ENCODE measurements at places on chromosomes 3 and 15.

GRCh38 chr3:69306239-69307185, 79.4 kb downstream of the FRMD4B start:
- DNase-seq, result peak; percentile 26

- no peak for DNase-seq
Measured at GRCh38 chr15:100651253-100651652, 48.9 kb downstream of the ASB7 start.

- DNase-seq, result no peak
Measured at GRCh38 chr15:94792196-94792595, 560.8 kb downstream of the MCTP2 start.

GRCh38 chr3:54427941-54428871, 305.9 kb downstream of the CACNA2D3 start:
- DNase-seq, result peak; percentile 70

DNA sequence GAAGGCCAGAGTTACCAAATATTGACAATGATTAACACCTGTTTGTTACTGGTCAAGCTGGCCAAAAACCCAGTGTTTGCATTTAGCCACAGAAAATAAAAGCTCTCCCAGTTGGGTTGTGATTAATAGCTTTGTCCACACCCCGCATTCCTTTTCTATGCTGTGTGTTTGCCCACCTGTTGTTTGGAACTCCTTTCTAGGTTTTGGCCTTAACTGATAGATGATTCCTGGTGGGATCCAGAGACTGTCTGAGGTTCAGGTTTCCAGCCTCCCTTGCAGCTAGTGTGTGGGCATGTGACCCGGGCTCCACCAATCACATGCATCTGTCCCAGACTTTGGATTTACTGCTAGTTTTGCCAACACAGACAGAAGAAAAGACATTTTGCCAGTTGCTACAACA, 83.8 kb downstream of the PTPRG start:
- DNase-seq, result peak; percentile 70

GRCh38 chr3:53613125-53613524, 118.7 kb downstream of the CACNA1D start:
- DNase-seq, result no peak

- no peak for DNase-seq
Measured at GRCh38 chr3:102144063-102144462, 290.8 kb upstream of the ZPLD1 start.

- no peak for DNase-seq
Measured at GRCh38 chr3:66706890-66707289, 206.1 kb upstream of the LRIG1 start.

GRCh38 chr3:60728006-60728405, 523.2 kb downstream of the FHIT start:
- DNase-seq, result no peak

DNA sequence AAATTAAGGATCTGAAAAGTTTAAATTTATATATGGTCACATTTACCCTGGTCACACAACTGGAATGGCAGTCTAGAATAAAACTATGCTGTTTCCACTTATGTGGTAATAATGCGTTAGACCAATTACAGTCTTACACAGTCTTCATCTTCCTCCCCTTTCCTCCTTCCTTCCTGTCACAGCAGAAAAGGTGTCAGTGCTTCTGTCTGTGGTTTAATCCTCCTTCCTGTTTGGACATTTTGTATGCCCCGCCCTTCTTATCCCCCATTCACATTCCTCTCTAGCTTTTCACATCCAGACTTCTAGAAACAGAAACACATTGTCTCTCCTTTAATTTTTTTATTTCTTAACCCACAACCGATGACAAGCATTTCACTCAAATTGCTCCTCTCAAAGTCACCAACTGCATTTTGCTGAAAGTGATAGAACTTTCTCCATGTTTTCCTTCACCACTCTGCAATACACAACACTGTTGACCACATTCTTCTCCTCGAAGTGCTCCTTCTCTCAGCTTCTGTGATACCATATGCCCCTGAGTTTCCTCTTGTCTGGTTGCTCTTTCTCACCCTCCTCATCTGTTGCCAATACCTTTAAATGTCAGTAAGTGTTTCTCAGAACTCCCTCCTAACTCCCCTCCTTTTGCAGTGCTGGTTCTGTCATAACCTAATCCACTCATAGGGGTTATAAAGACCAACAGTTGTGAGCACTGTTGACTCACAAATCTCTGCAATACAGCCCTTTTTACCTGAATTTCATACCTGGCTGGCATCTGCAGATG, 271.6 kb downstream of the UBE2E2 start:
- no peak for DNase-seq

DNA sequence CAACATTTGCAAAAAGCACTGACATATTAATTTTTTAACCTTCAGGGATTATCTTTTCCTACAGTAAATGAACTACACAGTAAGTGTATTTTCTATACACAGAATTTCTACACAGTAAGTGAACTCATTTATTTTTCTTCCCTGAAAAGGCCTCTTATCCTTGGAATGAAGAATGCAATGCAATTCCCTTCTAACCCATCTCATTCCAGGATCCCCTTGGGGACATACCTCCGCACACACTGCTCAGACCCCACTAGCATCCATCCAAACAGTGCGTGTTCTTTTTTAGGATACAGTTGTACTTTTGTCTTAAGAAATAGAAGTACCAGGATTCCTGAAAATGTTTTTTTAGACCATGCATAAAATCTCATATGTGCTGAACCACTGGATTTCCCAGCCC, 152.8 kb downstream of the UACA start:
- no peak for DNase-seq

DNA sequence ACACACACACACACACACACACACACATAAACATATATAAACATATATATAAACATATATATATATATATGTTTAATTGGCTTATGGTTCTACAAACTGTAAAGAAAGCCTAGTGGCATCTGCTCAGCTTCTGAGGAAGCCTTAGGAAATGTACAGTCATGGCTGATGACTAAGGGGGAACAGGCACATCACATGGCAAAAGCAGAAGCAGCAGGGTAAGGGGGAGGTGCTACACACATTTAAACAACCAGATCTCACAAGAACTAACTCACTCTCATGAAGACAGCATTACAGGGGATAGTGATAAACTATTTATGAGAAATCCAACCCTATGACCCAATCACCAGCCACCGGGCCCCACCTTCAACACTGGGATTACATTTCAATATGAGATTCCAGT, 922.9 kb downstream of the SI start:
- DNase-seq, result no peak

All from COR-L47 (cell line).